Stimulated activated naive CD4-positive, alpha-beta T cell treated with Interleukin-2 at 50 U/mL for 16 hours (primary cell): ENCODE measurements at places on chromosomes 3 and 15.

DNA sequence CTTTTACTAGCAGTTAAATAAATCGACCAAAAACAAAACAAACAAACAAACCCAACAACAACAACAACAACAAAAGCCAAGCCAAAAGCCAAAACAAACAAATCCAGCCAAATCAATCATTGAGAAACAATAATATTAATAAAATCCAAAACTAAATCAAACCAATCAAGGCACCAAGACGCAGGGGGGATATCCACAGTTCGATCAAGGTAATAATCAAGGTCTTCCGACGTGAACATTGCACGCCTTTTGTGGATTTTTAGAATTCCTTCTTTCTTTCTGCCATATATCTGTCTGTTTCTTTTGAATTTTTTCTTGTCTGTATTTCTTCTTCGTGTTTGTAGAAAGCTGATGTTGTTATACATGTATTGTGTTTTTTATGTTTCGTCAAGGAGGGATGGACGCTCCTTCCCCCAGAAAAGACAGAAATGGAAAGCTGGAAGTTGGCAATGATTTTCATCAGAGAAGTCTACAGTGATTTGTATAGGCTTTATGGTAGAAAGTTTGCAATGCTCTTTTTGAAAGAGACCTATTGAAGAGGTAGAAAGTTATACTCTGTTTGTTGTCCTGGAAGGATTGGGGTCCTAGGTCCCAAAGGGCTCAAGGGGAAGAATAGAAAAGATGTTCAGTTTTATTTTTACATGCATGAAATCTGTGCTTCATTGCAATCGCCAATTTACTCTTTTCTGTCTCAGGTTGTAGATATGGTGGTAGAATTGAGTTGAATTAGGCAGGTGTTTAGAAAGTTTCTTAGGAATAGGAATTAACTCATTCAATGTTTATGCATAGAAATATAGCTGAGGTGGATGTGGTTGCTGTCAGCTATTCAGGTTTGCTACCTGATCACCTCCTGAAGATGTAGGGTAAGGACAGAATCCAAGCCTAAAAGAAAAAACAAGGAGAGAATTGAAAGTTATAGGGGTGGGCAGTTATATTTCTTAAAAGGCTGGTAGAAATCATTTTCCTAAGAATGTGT lies 1.2 kb downstream of the ARPP21 start:
- no peak for DNase-seq

- no peak for DNase-seq
Observed at GRCh38 chr3:126880901-126881300, 102.0 kb upstream of the PLXNA1 start.

DNA sequence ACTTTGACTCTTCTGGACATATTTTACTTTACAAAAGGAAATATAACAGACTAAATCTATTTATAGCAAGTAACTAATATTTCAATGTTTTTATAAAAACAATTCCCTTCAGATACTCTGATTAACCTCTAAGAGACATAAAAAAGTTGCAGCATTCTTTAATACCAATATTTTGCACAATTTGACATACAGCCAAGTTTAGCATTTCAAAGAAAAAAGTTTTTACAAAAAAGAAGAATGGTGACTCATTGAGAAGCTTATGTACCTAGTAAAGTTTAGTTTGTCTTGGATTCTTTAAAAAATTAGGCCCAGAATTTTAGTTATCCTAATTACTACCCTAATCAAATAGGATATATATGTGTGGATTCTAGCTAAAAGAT lies 17.6 kb downstream of the DAZL start:
- no peak for DNase-seq

GRCh38 chr3:129534428-129535027 lies 6.1 kb downstream of the RHO start:
- DNase-seq = no peak

- no peak for DNase-seq
Observed at GRCh38 chr3:24530471-24530870, 35.8 kb upstream of the THRB start.

DNA sequence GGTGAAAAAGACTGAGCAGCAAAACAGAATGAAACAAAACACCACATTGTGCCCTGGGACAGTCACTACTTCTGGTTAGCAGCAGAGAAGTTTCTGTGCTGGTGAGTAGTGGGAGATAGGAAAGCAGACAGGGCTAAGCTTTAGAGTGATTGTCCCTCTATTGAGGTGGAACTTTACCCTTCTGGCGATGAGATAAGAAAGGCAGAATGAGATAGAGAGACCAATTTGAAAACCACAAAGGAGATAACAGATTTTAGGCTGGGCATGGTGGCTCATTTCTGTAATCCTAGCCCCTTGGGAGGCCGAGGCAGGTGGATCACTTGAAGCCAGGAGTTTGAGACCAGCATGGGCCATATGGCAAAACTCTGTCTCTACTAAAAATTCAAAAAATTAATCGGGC lies 208.5 kb downstream of the TBL1XR1 start:
- DNase-seq = no peak

DNA sequence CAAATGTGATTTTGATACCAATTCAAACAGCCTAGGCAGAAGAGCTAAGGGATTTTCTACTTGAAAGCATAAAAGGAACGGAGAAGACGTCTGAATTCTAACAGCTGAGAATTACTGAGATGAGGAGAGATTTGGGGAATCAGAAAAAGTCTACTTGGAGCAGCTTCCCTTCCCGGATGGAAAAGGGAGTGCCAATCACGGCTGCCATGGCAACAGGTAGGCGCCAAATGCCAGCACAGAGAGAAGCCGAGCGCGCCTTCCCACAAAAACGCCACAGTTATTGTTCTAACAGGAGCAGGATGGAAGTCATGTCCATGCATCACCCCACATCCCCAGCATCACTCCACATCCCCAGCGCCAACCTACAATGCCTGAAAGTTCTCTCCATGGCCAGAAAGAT lies 63.5 kb upstream of the PRR20G start:
- no peak for DNase-seq

DNA sequence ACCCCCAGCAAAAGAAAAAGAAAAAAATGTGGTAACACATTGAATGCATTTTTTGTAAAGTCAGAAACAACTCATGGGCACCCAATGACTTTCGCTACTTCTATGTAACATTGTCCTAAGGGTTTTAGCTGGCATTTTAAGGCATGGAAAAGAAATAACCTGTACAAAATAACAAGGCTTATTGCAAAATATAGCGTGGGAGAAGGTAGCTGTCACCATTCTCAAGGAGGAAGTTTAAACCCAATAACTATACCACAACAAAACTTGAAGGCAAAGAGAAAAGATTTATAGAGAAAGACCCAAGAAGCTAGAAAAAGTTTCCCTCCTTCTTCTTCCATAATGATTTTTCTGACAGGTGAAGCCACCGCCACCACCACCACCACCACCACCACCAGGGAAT lies 55.7 kb upstream of the ACP3 start:
- no peak for DNase-seq

DNA sequence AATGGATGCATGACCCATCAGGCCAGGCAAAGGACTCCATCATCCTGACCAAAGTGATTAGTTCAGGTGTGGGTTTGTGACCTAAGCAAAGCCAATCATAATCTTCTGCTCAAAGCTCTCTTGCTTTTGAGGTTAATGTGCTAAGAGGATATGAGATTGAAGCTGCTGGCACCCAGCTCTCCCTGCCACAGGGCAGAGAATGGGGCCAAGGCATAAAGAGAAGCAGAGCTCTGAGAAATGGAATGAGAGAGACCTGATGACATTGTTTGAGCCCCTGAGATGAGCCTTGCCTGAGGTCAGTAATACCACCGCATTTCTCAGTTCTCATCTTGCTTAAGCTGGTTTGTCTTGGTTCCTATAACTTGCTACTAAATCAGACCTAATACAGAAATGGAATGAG lies 6.4 kb upstream of the PARP6 start:
- DNase-seq = no peak

GRCh38 chr3:24177201-24177600 lies 232.1 kb downstream of the NR1D2 start:
- no peak for DNase-seq
